ENCODE measurements at places on chromosomes 16 and 17.
A peak's percentile ranks its signal among the peaks of the same experiment; 100 is the strongest.

GRCh38 chr16:26447570-26447969 lies 619.2 kb upstream of the C16orf82 start:
- no peak for DNase-seq

GRCh38 chr16:28310796-28311195 lies 18.5 kb downstream of the SBK1 start:
- no peak for DNase-seq

- no peak for DNase-seq
Observed at GRCh38 chr16:765488-765865, 4.9 kb downstream of the MSLN start.

GRCh38 chr17:28125526-28126378 lies 83.3 kb downstream of the NLK start:
- no peak for DNase-seq

DNA sequence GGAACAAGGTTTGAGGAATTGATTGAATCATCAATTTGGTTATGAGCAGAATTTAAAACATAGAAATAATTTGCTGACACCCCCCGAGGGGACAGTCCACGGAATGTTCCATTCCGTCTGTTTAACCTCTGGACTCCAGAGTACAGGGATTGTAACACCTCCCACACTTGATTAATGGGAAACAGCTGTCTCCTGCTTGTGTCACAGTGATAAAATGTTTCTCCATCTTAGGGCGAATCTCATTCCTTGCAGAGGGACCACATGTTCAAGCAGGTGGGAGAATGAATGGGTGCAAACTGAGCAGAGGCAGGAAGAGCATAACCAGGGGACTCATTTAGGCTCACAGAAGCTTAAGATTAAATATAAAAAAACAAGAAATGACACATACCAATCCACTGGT lies 249.5 kb upstream of the RBFOX1 start:
- no peak for DNase-seq

GRCh38 chr16:77758046-77758445 lies 30.3 kb upstream of the VAT1L start:
- DNase-seq = no peak

GRCh38 chr17:70022175-70022574 lies 52.9 kb upstream of the KCNJ16 start:
- no peak for DNase-seq

DNA sequence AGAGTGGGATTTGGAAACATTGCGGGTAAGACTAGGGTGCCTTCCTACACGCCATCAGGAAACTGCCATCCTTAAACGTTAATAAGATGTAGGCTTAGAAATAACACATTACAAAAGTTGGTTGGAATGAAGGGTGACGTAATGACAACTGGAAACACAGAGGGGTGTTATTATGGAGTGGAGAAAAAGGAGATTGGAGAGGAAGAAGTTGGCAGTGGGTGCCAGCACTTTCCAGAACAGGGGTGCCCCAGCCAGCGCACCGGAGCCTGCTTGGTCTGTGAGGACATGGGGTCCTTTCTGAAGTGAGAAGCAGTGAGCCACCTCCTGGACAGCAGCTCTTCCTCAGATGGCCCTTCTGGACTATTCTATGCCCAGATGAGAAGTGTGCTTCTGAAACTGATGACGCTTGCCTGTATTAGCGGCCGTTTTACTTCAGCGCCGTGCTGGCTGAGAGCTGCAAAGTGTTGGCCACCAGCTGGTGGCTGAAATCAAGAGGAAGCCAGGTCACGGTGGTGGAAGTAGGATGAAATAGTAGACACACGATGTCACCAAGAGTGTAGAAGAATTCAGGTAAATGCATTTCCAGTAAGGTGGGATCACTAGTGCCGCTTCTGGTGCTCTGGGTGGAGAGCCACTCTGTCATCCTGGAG lies 244.8 kb downstream of the NTN1 start:
- no peak for DNase-seq

GRCh38 chr16:22659933-22660332 lies 149.2 kb downstream of the NPIPB5 start:
- no peak for DNase-seq

GRCh38 chr16:15571557-15571956 lies 71.4 kb downstream of the MARF1 start:
- no peak for DNase-seq

DNA sequence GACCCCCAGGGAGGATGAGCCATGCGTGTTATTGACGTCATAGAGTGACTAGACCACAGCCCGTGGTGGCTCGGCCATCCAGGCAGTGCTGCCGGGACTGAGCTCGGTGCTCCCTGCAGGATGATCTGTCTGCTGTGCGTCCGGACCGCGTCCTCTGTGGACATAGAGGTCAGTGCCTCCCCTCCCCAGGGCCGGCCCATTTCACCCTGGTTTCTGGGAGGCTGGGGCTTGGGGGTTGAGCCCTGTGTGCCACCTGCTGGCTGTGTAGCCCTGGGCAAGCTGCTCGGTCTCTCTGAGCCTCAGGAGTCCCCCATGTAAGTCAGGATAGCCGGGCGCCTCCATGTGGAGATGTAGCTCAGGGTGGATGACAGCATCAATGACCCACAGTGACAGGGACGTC lies 8.3 kb downstream of the TSC2 start:
- no peak for DNase-seq

DNA sequence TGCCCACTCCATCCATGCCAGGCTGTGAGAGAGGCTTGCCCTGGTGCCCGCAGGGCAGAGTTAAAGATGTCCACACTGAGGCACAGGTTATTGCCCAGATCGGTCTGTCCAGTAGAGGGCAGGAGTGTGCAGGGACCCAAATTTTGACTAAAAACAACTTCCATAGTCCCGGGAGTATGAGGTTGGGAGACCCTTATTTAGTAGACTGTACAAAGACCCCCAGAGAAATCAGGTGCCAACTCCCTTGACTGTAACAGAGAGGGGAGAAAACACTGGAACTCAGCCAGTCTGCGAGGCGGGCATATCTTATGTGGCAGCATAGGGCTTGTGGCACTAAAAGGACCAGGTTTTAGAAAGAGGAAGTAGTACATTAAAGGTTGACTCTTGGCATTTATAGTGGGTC lies 43.4 kb downstream of the HNF1B start:
- DNase-seq = peak; percentile 69

GRCh38 chr17:15249487-15249886 lies 15.6 kb downstream of the PMP22 start:
- no peak for DNase-seq

DNA sequence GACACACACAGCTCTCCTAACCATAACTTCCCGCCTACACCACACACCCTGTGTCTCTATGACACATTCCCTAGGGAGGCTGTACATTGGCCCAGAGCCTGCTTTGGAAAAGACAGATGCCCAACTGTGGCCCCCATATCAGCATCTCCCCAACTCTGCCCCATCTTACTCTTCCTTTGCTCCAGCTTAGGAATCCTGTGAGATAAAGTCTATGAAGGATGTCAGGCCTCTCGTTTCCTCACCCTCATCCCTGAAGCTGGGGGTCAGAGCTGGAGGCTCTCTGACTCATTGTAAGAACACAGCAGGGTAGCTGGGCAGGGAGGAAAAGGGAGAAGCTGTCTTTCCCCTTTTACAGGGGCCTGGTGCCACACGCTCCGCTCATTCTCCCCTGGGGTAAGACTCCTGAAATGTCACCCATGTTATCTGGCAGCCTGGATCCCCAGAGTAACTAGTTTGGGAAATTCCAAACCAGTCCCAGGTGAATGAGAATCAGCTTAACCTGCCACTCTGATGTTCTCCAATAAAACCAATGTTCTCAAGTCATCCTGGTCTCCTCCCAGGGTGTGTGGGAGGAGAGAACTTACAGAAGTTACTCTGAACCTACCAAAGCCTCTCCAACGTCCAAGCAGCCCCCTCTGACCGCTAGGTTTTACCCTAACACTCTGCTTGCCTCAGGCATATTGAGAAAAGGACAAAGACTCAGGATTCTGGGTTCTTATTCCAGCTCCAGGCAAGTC lies 2.8 kb downstream of the RAPGEFL1 start:
- DNase-seq = no peak

GRCh38 chr17:17780922-17781590 lies 55.7 kb downstream of the SREBF1 start:
- DNase-seq = no peak

- no peak for DNase-seq
Observed at GRCh38 chr17:12050646-12051225, 30.1 kb downstream of the MAP2K4 start.

- DNase-seq = no peak
Observed at GRCh38 chr17:74159226-74159840, 44.1 kb upstream of the RPL38 start.

DNA sequence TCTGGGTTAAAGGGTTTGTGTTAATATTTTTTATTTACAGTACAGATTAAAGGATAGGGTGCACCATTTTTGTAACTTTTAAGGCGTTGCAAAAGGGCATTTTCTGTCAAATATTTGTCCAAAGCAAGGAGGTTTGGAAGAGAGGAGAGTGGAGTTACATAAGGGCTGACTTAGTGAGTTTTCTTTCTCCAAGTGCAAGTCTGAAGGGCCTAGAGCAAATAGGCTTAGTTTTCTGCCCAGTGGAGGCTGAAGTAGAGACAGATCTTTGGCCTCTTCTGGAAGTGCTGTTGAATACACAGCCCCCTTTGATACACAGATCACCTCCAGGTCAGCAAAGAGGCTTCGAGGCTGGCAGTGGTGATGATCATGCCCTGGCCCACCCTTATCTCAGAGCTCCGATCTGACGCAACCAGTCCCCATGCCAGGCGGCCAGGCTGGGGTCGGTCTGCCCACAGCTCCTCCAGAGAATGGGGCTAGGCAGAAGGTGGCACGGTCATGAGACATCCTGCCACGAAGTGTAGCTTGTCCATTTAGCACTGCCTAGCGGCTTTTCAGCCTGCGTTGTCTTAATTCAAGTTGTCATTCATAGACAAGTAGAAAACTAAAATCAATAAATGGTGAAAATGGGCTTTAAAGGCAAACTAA lies 79.5 kb upstream of the IRX3 start:
- DNase-seq = no peak

- DNase-seq = no peak
Observed at GRCh38 chr16:12113523-12114345, 137.2 kb downstream of the SNX29 start.

DNA sequence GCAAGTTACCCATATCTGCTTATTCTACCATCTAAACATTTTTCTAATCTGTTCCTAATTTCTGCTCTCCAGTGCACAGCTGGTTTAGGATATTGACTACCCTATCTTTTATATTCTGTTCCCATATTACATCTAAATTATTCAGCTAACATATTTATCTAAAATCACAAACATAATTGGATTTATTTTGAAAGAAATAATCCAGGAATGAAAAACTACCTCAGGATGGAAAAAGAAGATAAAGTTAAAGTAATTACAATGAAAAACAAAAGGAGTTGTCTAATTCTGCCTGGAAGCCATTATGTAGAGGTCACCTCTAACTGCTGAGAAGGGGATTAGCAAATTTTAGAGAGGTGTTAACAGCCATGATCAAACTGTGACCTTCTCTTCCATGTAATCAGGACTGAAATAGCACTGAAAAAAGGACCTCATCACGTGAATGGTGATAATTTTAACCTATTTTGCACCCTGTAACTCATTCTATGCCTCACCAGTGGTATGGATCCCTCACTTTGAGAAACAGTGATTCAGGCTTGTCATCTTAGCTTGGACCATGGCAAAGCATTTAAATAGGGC lies 653.3 kb downstream of the CDH11 start:
- no peak for DNase-seq

GRCh38 chr16:30570636-30571444 lies 674 bp downstream of the ZNF688 start:
- no peak for DNase-seq

DNA sequence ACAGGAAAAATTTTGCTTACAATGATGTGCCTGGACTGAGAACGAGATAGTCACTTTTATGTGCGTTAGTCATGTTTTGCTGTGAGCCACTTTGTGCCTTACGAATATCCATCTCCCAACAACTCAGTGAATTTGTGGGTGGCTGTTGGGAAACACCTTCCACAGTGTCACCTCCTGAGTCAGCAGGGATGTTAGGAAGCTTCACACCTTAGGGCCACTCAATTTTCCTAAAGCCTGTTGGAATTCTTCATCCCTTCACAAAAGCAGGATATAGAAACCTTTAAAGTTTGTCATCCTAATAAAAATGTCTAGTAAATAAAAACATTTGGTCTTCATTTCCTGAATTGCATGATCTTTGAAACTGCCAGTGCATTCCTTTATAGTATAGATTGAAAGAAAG lies 4.3 kb upstream of the KRTAP3-1 start:
- DNase-seq = no peak

GRCh38 chr16:990516-991291 lies 9.1 kb downstream of the SOX8 start:
- no peak for DNase-seq

Measured in activated naive CD4-positive, alpha-beta T cell treated with anti-CD3 and anti-CD28 coated beads, Interleukin-2, amount 10 ng/mL, durations not matched to agents 7 days and 5 days (primary cell).